ENCODE measurements at places on chromosomes 1 and 21.

- no peak for ATAC-seq
Observed at GRCh38 chr1:111958851-111959250, 30.6 kb downstream of the KCND3 start.

DNA sequence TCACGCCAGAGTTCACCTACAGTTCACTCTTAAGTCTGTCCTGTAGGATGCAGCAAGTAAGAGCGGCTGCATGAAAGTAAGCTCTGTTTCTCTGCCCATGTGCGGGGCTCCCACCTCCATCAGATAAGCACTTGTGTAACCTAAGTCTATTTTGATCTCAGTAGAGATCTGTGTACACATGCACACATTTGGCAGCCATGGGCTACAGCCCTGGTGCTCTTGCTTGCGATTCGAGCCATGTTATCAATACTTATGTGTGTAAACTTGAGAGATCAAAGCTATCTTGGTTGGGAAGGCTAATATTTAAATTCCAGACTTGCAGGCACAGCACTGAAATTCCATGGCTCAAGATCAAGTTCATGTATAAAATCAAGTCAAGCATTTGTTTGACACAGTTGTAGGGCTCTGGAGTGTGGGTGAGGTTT lies 244.7 kb upstream of the FGGY start:
- no peak for ATAC-seq

DNA sequence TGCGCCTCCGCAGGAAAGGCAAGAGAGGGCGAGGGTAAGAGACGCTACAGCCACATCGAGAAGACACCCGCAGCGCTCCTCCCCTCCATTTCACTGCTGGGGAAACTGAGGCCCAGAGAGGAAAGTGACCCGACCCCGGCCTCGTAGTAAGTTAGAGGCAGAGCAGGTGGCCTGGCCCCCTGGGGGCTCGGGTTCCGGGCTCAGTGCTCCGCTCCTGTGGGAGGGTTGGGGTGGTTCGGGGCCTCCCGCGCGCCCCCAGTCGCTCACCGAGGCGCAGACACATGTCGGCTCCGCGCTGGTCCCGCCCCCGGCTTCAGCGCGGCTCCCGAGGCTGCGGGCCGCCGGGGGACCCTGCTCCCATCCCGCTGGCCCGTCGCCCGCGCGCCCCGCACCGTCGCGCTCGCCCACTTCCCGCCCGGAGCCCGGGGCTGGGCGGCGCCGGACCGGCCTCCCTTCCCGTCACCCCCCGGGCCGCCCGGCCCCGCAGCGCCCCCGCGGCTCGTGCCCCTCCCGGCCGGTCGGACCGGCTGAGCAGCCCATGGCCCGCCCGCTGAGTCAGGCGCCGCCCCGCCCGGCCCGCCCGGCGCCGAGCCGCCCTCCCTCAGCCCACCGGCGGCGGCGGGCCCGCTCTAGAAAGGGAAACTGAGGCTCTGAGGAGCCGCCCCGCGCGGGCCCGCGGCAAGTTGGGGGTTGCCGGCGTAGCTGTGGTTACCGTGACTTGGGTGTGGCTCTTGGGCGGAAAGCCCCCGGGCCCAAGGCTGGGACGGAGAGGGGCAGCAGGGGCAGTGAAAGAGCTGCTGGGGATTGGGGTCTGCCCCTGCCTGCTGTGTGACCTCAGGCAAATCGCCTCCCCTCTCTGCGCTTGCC lies at the start of gene TMEM54:
TSS of gene TMEM54 (minus strand) at position 434 of the 867 bp plus-strand sequence. CDS start at position 283, 151 bp downstream.
- ATAC-seq = peak; percentile 56

DNA sequence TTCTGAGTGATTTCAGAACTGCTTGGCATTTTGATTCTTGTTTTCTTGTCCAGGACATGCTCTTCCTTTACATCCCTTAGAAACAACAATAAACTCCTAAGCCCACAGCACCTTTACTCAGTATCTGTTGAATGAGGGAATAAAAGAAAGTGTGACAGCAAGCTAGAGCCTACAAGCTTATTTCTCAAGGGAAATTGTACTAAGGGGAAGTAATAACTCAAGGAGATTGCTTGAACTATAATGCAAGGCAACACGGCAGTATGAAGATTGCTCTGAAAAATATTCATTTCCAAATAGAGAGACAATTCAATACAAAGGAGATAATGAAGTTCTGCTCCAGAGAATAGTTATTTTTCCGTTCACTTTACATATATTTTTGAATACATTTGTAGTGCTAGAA lies 6.5 kb downstream of the OR6P1 start:
- ATAC-seq = no peak

GRCh38 chr1:208410409-208410808 lies 166.2 kb upstream of the PLXNA2 start:
- peak; percentile 6 for ATAC-seq

DNA sequence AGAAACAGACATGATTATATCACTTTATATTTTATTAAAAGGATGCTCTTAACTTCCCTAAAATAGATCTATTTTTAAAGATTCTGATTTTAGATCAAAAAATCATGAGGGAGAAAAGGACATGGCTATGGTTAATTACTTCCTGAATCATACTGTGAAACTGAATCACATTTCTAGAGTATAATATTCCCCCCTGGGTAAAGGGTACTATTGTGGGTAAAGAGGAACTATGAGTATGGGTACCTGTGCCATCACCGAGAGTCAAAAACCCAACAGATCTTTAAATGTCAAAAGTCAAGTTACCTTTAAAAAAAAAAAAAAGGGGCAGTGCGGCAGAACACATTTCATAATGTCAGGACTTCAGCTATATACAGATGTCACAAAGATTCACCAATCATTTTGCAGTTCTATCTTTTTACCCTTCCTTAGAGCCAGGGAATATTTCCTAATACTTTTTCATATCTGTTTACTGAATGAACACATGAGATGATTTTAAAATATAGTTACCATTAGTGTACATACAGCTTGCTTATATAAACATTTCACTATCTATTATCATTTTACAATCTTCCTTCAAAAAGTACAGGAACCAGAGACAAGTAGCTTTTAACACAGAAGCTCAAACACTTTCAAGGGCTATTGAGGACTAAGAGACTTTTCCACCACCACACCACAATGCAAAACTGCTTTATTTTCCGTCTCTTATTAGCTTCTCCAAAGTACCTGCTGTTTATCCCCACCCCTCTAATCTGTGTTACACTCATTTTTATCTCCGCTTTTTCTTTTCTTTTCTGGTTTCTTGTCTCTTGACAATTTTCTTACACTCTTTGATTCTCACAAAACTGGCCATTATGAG lies 45.0 kb downstream of the EVI5 start:
- ATAC-seq = no peak

GRCh38 chr1:54245501-54245900 lies 45.5 kb downstream of the MRPL37 start:
- ATAC-seq = peak; percentile 45
